ENCODE measurements at places on chromosomes 4 and X. TPM values are rescaled to one million over a fixed set of nuclear protein-coding genes. Genes with fewer than 3 reads are reported as not detected.
A peak's percentile ranks its signal among the peaks of the same experiment; 100 is the strongest.

NHS gene
- total RNA-seq = not detected

SSX2B gene
- total RNA-seq = not detected

TCEAL1 gene
- 16.7 TPM for total RNA-seq

LIMCH1 gene
- not detected for total RNA-seq

PNCK gene
- total RNA-seq = not detected

MAGEE1 gene
- 6.7 TPM for total RNA-seq

SPATA18 gene
- total RNA-seq = 2.0 TPM

- DNase-seq = peak; percentile 79
These were observed 202.0 kb downstream of the RRAGB start for GRCh38 chrX:55919367-55920221.

DNA sequence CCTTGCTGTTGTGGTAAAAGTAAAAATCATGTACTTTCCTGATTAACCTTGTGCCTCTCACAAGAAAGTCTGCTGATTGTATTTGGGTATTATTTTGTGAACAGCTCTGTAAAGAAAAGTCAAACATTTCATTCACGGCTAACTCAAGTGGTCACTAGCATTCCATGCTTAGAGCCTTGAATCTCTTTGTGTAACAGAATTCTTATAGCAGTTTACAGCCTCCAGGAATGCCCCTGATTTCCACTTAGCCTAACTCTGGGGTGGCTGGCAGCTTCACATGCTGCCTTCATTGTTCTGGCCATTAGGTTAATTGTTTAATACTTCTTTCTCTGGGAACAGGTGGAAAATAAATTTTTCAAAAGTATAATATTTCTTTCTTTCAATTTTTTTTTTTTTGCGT is 226.7 kb downstream of the RBMX2 start:
- no peak for DNase-seq

DNA sequence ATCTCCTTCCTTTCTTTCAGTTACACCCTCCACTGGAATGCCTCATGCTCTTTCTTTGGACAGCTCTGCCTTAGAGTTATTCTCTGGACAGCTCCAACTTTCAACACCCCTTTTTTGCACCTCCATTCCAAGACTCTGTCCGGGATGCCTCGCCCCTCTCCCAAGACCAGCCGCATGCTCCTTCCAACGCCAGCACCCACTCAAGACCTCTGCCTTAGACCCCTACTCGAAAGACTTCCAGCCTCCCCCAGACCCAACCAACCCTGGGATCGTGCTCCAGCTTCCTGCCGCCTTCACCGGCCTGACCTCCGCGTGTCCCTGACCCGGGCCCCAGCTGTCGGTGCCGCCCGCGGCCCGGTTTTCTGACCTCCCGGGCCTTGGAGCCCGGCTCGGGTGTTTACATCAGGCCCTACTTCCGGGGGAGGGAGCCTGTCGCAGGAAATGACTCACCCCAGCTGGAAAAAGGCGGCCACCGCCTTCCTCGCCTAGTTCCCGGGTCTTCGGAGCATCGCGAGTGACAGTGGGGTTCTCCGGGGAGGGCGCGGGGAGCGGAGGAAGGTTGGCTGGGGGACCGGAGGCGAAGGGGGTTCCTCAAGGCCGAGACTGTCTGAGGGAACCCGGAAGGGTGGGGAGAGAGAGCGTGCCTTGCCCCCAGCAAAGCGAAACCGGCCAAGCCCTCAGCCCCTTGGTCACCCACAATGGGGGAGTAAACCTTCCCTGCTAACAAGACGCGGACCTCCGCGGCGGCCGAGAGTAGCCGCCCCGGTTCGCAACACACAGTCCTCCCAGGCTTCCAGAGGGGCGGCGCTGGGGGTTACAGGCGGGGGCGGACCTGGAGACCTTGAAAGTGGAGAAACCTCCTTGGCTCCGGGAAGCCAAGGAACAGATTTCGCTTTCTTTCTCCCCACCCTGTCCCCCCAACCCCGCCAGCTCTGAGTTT is at the start of gene WDR45:
Gene WDR45 (minus strand): TSS at position 399 of the 940 bp plus-strand sequence. CDS start 1,792 bp downstream, outside the sequence.
- DNase-seq = peak; percentile 78

- no peak for DNase-seq
These were observed 56.9 kb upstream of the ADRA2C start for GRCh38 chr4:3709061-3709845.

DNA sequence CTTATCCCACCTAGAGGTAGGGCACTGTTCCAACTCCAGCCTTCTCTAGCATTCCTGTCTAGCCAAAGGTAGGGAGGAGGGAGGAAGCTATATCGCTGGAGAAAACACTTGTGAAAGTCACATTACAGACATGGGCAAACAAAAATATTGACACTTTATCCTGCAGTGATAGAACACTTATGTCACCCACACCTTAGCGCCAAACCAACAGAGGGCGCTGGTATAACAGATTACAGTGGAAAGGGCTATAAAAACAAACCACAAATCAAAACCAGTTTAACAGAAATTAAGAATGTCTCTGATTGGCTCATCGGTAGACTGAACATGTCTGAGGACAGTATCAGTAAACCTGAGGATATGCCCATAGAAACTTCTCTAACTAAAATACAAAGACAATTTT is 451.3 kb downstream of the TLL1 start:
- no peak for DNase-seq

DNA sequence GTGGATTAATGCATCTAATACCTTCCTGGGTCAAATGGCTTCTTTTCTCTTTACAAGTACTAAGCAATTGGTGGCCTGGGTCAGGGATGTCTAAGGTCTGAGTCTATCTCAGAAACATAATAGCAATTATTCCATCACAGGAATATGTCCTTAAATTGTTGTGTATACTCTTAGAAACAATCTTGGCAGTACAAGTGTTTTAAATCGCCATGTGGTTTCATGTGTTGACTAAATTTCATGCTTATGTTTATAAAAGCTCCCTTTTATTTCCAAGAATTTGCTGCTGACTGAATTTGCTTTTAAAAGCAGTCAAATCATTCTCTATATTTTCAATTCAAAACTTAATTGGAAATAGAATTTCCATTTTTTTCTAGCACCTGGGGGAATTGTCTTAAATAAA is 125.3 kb upstream of the PACRGL start:
- no peak for DNase-seq

GRCh38 chr4:46804781-46805413 is 104.1 kb downstream of the COX7B2 start:
- DNase-seq = no peak

GRCh38 chr4:179625406-179625805 is 2183.2 kb upstream of the AGA start:
- DNase-seq = no peak

DNA sequence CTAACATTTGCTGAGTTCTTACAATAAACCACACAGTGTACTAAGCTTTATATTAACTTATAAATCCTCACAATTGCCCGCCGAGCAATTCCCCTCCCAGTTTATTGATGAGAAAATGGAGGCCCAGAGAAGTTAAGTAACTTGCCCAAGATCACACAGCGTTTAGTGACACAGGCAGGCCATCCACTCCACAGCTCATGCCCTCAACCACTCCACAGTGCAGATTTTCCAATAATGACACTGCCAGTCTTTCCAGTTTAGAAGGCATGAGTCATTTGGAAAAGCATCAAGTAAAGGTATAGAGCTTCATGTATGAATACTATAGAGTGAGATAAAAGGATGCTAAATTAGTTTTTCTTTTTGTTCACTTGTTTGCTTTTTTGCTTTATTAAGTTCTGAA is 208.5 kb downstream of the CAMK2D start:
- DNase-seq = no peak

GRCh38 chr4:60562334-60562733 is 637.8 kb upstream of the ADGRL3 start:
- DNase-seq = no peak

DNA sequence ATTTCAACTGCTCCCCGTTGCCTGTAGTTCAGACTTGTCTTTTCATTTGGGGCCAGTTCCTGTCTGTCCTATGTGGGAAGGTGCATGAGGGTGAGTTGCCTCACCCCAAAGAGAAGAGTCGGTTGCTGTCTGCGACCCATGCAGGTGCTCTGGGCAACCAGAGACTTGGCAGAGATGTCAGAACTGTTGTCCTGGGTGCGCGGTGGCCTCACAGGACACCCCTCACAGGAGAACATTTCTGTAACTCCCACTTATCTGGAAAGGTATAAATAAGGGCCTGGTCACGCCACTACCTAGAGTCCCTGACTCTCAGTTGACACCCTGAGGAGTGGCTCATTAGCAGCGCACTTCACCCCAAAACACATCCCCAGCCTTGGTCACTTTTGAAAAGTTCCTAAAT is 9.7 kb upstream of the NAT8L start:
- DNase-seq = no peak

GRCh38 chr4:62243895-62244294 is 1043.8 kb downstream of the ADGRL3 start:
- DNase-seq = no peak

DNA sequence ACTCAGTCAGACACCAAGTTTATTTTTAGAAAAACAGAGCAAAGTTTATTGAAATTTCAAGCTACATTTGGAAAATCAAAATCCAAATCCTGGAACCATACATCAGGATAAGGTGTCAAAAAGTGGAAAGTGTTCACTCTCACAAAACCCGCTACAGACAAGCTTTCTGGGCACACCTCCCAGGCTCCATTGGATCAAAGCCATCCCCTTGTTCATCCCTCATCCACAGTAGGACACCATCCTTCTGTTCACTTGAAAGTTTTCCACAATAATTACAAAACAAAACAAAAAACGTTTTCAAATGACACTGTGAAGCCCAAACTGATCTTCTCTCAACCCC is 62.4 kb downstream of the TSC22D3 start:
- DNase-seq = no peak

- no peak for DNase-seq
These were observed 46.9 kb upstream of the YTHDC1 start for GRCh38 chr4:68396756-68397155.

DNA sequence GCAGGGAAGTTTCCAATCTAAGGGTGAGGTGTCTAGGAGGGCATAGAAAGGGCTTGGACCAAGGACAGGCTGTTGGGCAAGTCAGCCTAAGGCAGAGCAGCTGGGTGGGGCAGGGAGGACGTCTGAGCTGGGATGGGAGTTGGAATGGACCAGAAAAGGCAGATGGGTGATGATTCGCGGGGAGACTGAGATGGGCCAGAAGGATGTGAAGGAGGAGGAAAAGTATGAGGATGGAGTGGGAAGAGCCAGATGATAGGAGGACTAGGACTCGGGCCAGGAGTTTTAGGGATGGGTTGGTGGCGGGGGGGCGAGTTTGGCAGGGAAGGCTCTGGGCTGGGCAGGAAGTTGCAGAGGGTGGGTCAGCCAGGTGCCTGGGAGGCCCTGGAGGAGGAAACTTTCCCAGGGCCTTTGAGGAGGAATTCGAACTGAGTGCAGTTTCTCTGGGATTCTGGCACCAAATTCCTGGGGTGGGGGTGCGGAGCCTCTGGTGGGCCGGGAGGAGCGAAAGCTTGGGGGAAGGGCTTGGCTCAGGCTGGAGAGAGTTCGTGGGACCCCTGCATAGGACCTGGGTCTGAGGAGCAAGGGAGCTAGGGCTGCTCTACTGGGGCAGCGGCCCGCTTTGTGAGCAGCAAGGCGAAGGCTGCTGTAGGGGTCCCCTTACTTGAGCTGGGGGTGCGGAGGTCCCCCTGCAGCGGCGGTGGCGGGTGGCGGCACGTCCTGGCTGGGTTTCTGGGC is 8.7 kb upstream of the TIMP1 start:
- no peak for DNase-seq

GRCh38 chr4:59553063-59553720 is 1646.9 kb upstream of the ADGRL3 start:
- no peak for DNase-seq

DNA sequence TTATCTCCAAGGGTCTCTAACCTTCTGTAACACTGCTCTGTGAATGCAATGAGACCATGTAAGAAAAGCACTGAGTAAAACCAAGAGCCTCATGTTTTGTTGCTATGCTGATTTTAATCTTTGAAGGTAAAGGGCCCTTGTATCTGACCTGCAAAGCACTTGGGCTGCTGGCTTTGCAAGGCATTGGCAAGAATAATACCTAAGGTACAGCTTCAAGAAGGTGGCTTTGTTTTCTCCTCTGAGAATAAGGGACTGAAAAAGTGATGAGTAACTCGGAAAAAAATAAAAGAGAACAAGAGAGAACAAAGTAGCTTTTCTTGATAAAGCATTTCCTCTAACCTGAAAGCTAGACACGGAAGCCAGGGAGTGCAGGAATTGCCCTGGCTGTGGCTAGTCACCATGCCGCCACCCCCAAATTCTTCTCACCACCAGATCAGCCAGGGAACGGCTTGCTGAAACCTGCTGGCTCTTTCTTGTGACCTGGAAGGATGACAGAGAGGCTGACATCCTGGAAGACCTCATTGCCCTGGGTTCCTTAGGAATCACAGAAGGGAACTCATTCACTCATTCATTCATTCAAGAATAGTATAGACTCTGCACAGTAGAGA is 41.8 kb upstream of the HS3ST1 start:
- peak; percentile 39 for DNase-seq

- no peak for DNase-seq
These were observed 126.2 kb upstream of the ZDHHC15 start for GRCh38 chrX:75648803-75649588.

DNA sequence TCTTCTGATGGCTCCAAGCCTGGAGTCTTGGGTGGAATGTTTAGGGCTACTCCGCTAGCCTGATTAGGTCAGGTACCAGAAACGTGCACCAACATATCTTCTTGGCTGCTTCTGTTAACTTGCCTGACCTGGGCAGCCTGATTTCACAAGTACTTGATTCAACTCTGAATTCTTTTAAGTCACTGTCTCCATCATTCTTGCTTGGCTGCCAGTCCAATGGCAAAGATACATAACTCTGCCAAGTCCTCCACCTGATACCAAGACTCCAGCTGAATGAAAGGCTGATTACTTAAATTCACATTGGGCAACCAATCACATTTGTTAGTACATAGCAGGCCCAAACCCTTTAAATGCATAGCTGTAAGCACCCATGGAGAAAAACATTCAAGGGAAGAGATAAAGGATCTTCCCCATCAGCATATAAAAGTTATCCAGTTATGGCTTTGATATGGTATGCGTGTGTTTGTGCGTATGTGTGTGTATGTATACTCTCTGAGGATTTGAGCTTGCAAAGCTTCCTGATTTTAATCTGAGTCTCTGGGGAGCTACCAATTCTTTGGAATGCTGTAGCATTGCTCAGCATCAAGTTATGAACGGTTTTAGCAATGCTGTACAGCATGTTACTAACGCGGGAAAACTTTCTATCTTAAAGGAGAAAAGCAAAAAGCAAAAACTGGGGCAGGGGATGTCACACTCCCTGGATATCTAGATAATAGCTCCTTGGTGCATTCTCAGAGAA is 917.2 kb downstream of the DMD start:
- DNase-seq = no peak

DNA sequence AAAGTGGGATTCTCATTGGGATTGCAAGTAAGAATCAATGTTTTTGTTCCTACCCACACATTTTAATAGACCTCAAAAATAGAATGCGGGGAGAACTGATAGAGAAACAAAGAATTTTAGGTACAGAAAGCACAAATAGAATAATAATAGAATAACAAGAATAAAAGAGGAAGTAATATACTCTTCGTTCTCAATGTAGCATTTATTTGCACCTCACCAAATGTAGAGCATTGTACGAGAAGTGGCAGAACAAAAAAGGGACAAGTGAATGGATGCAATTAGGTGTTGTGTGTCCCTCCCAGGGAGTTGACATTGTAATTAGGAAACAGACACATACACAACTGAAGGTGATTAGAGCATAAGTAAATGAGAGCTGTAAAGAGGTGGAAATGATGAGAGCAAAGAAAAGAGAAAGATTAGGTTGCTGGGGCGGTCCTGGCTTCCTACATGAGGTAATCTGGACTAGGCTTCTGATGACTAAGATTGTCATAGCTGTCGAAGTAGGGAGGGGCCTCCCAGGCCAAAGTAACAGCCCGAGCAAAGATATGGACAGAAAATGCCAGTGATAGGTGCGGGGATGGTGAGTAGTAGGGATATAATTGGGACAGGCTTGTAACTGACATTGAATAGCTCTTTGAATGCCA is 10.4 kb downstream of the RAB9A start:
- DNase-seq = peak; percentile 17

GRCh38 chr4:132763465-132763864 is 385.6 kb upstream of the PCDH10 start:
- no peak for DNase-seq
